Kidney epithelial cell (primary cell): ENCODE measurements at places on chromosomes 3 and 15. TPM values are rescaled to one million over a fixed set of nuclear protein-coding genes. Genes with fewer than 3 reads are reported as not detected.
A peak's percentile ranks its signal among the peaks of the same experiment; 100 is the strongest.

DNA sequence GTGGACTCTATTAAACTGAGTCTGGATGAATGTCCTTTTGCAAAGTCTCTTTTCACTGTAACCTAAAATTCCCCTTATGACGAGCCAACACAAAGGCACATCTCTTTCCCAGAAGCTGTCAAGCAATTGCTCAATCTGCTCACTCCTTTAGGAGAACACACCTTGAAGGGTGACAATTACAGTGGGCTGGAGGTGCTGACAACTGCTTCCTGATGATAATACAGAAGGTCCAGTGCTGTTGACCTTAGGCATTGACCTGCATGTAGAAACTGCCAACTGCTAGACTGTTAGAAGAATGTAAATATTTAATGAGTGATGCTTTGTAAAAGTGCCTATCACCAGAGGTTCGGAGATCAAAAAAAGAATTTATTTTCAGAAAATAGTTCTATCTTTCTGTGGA, 757.7 kb downstream of the GRM7 start:
- no peak for DNase-seq

DNA sequence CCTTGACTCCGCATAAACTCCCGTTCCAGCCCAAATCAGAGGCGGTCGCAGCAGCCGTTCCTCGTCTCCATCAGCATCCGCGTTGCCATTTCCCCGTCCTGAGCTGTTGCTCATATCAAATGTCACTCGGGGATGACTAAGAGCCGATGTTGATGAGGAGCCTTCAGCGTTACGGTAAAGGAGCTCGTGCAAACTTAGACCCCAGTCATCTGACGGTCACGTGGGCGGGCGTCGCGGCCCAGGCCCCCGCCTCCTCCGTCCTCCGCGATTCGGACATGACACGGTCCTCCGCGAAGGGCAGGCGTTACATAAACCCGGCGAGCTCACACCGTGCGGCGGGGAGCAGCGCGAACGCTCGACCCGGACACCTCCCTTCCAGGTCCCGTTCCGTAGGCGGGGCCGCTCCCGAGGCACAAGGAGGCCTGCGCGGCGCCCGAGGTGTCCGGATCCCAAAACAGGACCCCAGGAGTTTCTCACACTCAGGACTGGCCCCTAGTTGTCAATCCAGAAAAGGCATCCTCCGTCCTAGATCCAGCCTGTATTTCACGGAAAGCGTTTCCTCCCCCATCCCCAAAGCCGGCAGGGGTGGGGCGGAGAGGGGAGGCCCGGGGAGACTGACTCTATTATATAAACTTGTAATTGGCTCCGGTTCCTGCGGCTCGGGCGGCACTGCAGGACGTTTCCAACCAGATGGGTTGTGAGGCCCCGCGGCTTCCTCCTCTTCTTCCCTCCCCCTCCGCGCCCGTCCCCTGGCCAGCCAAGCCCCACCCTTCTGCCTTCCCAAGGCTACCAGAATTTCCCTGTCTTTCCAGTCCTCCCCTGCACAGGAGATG, 100.0 kb upstream of the IGF1R start:
- DNase-seq: peak; percentile 51

The TMEM108 gene
- 2.1 and 4.4 TPM in 2 replicates for total RNA-seq

- DNase-seq: no peak
Observed at GRCh38 chr3:54950391-54951003, 22.6 kb upstream of the LRTM1 start.

The RETNLB gene
- not detected in 2 replicates for total RNA-seq

The CHST2 gene
- total RNA-seq: 14.5 and 16.2 TPM in 2 replicates
